ENCODE measurements at places on chromosomes 5 and 9.

DNA sequence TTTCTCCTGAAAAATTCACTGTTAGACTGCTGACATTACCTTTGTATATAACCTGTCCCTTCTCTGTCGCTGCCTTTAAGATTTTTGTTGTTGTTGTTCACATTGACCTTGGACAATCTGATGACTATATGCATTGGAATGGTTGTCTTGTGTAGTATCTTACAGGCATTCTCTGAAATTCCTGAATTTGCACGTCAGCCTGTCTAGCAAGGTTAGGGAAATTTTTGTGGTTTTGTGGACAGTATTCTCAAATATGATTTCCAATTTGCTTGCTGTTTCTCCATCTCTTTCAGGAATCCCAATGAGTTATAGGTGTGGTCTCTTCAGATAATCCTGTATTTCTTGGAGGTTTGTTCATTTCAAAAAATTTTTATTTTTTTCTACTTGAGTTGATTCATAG lies 140.8 kb downstream of the PRR16 start:
- DNase-seq, result no peak

- no peak for DNase-seq
These were observed 6.2 kb downstream of the PHF2 start for GRCh38 chr9:93582550-93582949.

- DNase-seq, result no peak
These were observed 378.9 kb downstream of the ELAVL2 start for GRCh38 chr9:23447166-23447565.

- DNase-seq, result peak; percentile 98
These were observed at the start of gene NOTCH1 for GRCh38 chr9:136545965-136546696. NOTCH1 (minus strand) TSS chr9:136546048; CDS start chr9:136545786, 262 bp downstream.

GRCh38 chr5:82384034-82384750 lies 106.0 kb upstream of the RPS23 start:
- no peak for DNase-seq
